ENCODE measurements at places on chromosomes 16 and 17. TPM values are rescaled to one million over a fixed set of nuclear protein-coding genes. Genes with fewer than 3 reads are reported as not detected.
A peak's percentile ranks its signal among the peaks of the same experiment; 100 is the strongest.

Gene TRIM65
- 27.1 TPM for total RNA-seq

GRCh38 chr16:24070851-24071250 lies 185.3 kb upstream of the CACNG3 start:
- no peaks in the 10 kb centered on the region for H3K4me1 ChIP-seq
- peaks cover 25% of the 10 kb centered on the region for H3K27me3 ChIP-seq
- no peak overlapping the region for H3K27ac ChIP-seq
- DNase-seq = no peak

- no peaks in the 10 kb centered on the region for H3K36me3 ChIP-seq
- H3K27ac ChIP-seq = no peak overlapping the region
- DNase-seq = no peak
- H3K4me1 ChIP-seq = peaks cover 20% of the 10 kb centered on the region
Measured at GRCh38 chr17:8366231-8366630, 10.3 kb downstream of the KRABD2 start.

Gene KRTAP2-2
- total RNA-seq = not detected

Gene C16orf46
- total RNA-seq = 0.92 TPM

GRCh38 chr16:82187829-82188228 lies 17.8 kb upstream of the MPHOSPH6 start:
- H3K27me3 ChIP-seq = peaks cover 12% of the 10 kb centered on the region
- no peak for DNase-seq
- H3K4me3 ChIP-seq = no peak overlapping the region
- H3K27ac ChIP-seq = no peak overlapping the region

DNA sequence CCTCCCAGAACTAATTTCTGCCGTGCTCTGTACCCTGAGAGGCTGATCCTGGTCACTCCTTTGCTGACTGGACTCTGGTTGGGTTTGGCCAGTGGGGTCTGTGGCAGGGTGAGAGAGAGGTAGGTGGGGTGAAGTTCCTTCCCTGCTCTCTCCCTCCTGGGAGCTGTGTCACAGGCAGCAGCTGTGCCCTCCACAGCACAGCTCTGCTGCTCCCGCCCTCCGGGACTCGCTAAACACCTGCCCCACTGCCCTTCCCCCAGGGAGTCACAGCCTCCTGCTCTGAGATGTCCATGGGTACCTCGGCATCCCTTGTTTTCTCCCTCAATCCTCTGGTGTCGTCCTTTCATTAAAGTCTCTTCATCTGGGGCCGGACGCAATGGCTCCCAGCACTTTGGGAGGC lies 66.4 kb downstream of the SRCIN1 start:
- no peak for DNase-seq
- no peaks in the 10 kb centered on the region for H3K36me3 ChIP-seq
- H3K27me3 ChIP-seq = no peaks in the 10 kb centered on the region

DNA sequence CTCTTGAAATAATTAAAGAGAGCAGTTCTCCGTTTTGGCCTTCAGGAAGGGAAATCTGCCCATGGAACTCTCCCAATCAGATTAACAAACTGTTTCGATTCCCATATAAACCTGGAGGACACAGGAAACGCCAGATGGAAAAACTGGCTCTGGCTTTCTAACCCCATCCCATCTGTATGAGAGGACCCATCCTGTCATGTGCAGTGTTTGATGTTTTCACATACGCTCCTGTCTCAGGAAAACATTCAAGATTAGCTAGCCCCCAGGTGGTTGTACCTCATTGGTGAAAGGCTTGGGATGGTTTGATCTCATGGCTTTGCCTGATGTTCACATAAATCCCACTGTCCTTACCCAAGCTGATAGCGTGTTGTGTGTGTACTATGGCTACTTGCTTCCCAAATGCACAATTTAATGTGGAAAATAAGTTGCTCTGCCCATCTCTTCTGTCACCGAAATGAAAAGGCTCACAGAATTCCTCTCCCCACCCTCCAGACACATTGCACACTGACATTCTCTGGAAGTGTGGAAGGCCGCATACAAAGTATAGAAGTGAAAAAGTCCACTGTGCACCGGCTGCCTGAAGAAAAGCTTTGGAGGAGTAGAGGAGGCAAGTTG lies 18.2 kb upstream of the ERN1 start:
- peak overlapping the region; percentile 90 for H3K27ac ChIP-seq
- no peaks in the 10 kb centered on the region for H3K27me3 ChIP-seq
- peak overlapping the region; percentile 93 for H3K4me3 ChIP-seq
- H3K36me3 ChIP-seq = peaks cover 16% of the 10 kb centered on the region
- no peak for DNase-seq

- no peaks in the 10 kb centered on the region for H3K4me1 ChIP-seq
- H3K4me3 ChIP-seq = no peak overlapping the region
- no peak for DNase-seq
- no peaks in the 10 kb centered on the region for H3K36me3 ChIP-seq
- H3K27ac ChIP-seq = no peak overlapping the region
- no peaks in the 10 kb centered on the region for H3K27me3 ChIP-seq
Measured at GRCh38 chr16:2930236-2930635, 18.5 kb downstream of the FLYWCH1 start.

GRCh38 chr17:34398990-34399389 lies 36.0 kb upstream of the CCL1 start:
- no peak overlapping the region for H3K4me3 ChIP-seq
- H3K27ac ChIP-seq = no peak overlapping the region
- no peak for DNase-seq
- H3K4me1 ChIP-seq = no peaks in the 10 kb centered on the region
- no peaks in the 10 kb centered on the region for H3K36me3 ChIP-seq
- H3K27me3 ChIP-seq = no peaks in the 10 kb centered on the region

Gene CA4
- not detected for total RNA-seq

GRCh38 chr16:85833219-85833920 lies 33.9 kb downstream of the COX4I1 start:
- H3K27ac ChIP-seq = no peak overlapping the region
- H3K4me3 ChIP-seq = no peak overlapping the region
- H3K36me3 ChIP-seq = no peaks in the 10 kb centered on the region
- no peaks in the 10 kb centered on the region for H3K4me1 ChIP-seq
- H3K27me3 ChIP-seq = peaks cover 95% of the 10 kb centered on the region

Gene CACNG4
- 45.1 TPM for total RNA-seq

GRCh38 chr16:64866021-64866420 lies 255.8 kb downstream of the CDH11 start:
- H3K36me3 ChIP-seq = no peaks in the 10 kb centered on the region
- H3K27ac ChIP-seq = no peak overlapping the region
- peaks cover 4% of the 10 kb centered on the region for H3K27me3 ChIP-seq

DNA sequence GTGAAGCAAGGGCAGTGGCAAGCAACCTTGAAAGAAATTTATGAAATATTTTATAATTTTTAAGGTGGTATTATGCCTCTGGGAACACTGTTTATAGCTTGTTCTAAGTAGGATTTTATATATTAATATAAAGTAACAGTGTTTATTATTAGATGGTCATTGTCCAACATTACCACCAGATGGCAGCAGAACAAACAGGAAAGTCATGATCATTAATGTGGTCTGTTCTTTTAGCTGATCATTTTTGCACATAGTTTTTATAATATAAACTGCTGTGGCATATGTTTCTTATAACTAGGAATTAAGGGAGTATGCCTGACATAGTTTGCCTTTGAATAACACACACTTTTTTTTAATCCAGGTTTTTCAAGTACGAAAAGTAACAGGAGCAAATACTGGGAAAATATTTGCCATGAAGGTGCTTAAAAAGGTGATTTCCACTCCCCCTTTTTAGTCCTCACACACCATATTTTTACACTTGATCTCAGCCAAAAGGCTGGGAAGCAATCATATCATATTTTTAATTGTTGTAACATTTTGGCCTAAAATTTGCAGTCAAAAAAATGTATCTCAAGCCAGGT lies 21.4 kb downstream of the RPS6KB1 start:
- H3K27me3 ChIP-seq = no peaks in the 10 kb centered on the region
- no peak for DNase-seq
- H3K4me1 ChIP-seq = no peaks in the 10 kb centered on the region

DNA sequence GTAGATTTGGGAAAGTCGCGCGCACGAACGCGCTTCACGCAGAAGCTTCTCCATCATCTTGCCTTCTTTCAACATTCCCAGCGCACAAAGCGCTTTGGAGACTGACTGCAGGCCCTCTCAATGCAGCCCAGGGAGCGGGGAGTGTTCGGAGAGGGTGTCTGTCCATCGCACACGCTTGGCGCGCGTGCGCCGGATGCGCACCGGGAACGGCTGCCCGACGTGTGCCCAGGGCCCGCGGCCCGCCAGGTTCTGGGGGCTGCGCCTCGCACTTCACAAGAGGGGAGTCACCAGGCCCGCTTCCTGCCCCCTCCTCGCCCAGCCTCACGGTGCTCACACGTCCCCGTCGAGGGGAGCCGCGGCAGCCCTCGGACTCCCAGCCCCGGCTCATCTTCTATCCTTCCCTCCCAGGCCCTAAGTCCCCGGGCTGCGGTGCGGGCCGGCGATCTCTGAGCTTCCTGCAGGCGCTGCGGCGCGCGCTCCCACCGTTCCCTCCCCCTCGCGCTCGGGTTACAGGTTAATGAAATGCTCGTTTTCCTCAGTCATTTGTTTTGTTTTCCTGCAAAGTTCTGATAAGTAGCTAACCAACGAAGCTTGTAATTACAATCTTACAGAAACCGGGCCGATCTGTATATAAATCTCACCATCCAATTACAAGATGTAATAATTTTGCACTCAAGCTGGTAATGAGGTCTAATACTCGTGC lies 2.8 kb upstream of the IRX3 start:
- H3K4me1 ChIP-seq = no peaks in the 10 kb centered on the region
- no peak for DNase-seq
- no peak overlapping the region for H3K4me3 ChIP-seq
- H3K27ac ChIP-seq = no peak overlapping the region
- H3K27me3 ChIP-seq = no peaks in the 10 kb centered on the region

Gene CMTM3
- 33.1 TPM for total RNA-seq

GRCh38 chr16:16150117-16150877 lies 73.0 kb downstream of the ABCC6 start:
- H3K4me1 ChIP-seq = no peaks in the 10 kb centered on the region
- no peaks in the 10 kb centered on the region for H3K27me3 ChIP-seq
- no peak overlapping the region for H3K27ac ChIP-seq
- DNase-seq = no peak

- H3K27me3 ChIP-seq = 0 out of 2 replicates have a peak, but pooled peaks cover 3% of the 10 kb centered on the region
- no peaks in the 10 kb centered on the region for H3K36me3 ChIP-seq
- DNase-seq = no peak
- no peaks in the 10 kb centered on the region for H3K4me1 ChIP-seq
Measured at GRCh38 chr16:51163366-51163765, 12.3 kb upstream of the SALL1 start.

DNA sequence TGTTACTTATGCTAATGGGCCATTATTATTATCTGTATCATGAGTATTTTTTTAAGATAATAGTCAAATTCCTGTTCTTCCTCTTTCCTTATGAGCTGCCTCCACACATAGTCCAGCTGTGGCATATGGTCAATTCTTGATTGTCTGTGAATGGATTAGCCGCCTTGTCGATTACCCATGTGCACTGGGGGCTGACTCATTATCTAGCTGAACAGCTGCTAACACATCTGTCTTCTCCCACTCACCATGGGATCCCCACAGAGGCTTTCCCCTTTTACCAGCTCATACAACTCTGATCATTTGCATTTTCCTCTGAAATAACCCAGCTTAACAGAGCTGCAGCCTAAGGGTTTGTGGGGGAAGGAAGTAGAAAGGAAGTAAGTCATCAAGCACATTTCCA lies 915.0 kb downstream of the CDH11 start:
- no peak for DNase-seq
- H3K4me1 ChIP-seq = no peaks in the 10 kb centered on the region
- H3K4me3 ChIP-seq = no peak overlapping the region
- H3K36me3 ChIP-seq = no peaks in the 10 kb centered on the region
- no peak overlapping the region for H3K27ac ChIP-seq

- DNase-seq = no peak
- H3K4me1 ChIP-seq = peaks cover 12% of the 10 kb centered on the region
- peak overlapping the region; percentile 83 for H3K27ac ChIP-seq
- no peaks in the 10 kb centered on the region for H3K27me3 ChIP-seq
- H3K4me3 ChIP-seq = peak overlapping the region; percentile 89
Measured at GRCh38 chr17:46922487-46922803, 515 bp upstream of the GOSR2 start.

Gene NTN3
- total RNA-seq = 0.87 TPM

GRCh38 chr17:72631568-72631948 lies 460.9 kb downstream of the SLC39A11 start:
- peaks cover 19% of the 10 kb centered on the region for H3K4me1 ChIP-seq
- DNase-seq = no peak
- H3K4me3 ChIP-seq = no peak overlapping the region
- H3K36me3 ChIP-seq = no peaks in the 10 kb centered on the region
- no peaks in the 10 kb centered on the region for H3K27me3 ChIP-seq

Gene KRTAP16-1
- total RNA-seq = not detected

DNA sequence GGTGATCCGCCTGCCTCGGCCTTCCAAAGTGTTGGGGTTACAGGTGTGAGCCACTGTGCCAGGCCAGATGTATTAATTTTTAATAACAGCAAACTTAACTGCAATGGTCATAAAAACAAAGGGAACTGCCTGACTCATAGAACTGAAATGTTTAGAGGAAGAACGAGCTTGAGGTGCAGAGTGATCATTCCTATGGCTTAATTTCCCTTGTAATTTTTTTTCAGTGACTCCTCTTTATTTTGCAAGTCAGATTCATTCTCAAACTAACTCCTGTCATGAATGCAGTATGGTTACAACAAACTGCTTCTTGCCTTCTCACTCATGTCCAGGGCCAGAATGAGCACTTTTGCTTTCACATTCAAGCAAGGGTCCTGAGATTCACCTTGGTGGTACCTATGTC lies 231.3 kb downstream of the HAPSTR1 start:
- DNase-seq = no peak
- H3K27ac ChIP-seq = no peak overlapping the region
- 0 out of 2 replicates have a peak, but pooled peaks cover 1% of the 10 kb centered on the region for H3K27me3 ChIP-seq
- no peaks in the 10 kb centered on the region for H3K4me1 ChIP-seq

GRCh38 chr17:18916816-18917500 lies 35.0 kb upstream of the SLC5A10 start:
- no peak overlapping the region for H3K27ac ChIP-seq
- no peak overlapping the region for H3K4me3 ChIP-seq
- H3K4me1 ChIP-seq = peaks cover 15% of the 10 kb centered on the region
- H3K27me3 ChIP-seq = no peaks in the 10 kb centered on the region
